Stimulated activated CD4-positive, alpha-beta T cell treated with anti-CD3 and anti-CD28 coated beads, Interleukin-1b, Interleukin-23, amount 100 ng/mL, for 24 hours (primary cell): ENCODE measurements at places on chromosomes 4 and X.

DNA sequence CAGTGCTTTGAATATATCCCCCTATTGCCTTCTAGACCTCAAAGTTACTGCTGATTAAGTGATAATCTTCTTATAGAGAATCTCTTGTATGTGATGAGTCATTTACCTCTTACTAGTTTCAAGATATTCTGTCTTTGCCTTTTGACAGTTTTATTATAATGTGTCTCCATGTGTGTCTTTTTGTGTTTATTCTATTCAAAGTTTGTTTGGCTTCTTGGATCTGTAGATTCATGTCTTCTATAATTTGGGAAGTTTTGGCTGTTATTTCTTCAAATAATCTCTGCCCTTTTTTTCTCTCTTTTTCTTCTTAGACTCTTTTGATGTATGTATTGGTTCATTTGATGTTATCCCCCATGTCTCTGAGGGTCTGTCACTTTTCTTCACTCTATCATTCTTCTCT is 915.7 kb upstream of the GRIA3 start:
- no peak for DNase-seq

- no peak for DNase-seq
These were observed 72.6 kb downstream of the NWD2 start for GRCh38 chr4:37317104-37317643.

DNA sequence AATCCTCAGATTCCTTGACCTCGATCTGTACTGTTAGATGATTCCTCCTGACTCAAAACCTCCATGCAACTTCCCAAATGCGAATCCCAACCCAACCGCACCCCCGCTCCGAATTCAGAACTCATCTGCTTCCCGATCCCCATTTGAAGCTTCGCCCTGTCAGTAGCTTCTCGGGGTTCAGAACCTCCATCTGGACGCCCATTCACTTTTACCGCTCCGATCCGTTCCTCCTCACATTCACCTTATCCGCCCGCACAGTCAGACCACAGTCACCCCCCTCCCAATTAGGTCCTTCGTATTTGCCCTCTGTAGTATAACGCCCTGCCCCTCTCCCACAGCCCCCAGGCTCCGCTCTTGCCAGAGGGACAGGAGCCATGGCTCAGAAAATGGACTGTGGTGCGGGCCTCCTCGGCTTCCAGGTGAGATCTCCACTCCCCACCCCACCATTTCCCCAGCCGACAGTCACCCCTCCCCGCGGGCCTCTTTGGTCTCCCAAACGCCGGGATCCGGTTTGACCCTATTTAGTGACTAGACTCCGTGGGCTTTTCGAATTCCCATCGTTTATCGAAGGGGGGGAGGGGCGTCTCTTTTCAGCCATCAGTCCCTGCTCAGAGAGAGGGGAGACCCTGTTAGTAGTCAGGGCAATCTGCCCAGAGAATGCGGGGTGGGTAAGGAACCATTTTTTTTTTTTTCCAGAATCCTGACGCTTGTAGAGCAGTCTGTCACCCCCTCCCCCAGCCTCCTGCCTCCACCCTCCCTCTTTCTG is 691 bp downstream of the MAGED1 start:
- DNase-seq, result no peak

- no peak for DNase-seq
These were observed 19.5 kb upstream of the CCKAR start for GRCh38 chr4:26509681-26510333.

GRCh38 chr4:37760840-37761239 is 65.6 kb upstream of the PGM2 start:
- no peak for DNase-seq

DNA sequence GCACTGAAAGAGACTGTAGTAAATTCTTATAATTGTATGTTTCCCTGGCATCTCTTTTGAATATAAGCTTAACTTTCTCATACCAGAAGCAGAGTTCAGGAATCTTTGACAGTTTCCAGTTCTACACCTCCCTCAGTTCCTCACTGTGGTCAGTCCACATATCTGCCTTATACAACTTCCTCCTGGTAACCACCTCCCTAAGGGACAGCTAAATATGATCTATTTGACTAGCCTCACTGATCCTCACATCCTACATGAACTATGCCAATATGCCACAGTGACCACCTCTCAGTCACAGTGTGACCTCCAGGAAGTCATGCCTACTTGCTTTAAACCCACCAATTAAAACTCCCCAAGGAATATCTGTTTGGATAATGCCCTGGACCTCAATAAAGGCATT is 51.6 kb upstream of the HDAC8 start:
- no peak for DNase-seq

GRCh38 chrX:72258174-72258573 is 18.9 kb downstream of the RPS4X start:
- no peak for DNase-seq

DNA sequence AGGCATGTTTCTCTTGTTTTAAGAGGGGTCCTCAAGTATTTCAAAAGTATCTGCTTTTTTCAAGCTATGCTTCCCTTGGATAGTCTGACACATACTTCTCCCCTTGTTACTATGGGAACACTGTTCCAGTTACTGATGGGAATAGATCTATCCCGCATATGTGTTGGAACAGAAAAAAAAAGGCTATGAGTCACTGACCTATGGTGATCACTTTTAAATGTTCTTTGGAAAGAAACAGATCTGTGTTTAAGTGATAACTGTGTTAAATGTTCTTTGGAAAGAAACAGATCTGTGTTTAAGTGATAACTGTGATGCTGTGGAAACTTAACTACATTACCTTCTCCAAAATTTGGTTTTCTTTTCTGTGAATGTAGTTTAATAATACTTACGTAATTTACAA is 303.2 kb downstream of the TEX13C start:
- DNase-seq, result no peak

- DNase-seq, result no peak
These were observed 1576.0 kb downstream of the RPA4 start for GRCh38 chrX:98459669-98460068.

DNA sequence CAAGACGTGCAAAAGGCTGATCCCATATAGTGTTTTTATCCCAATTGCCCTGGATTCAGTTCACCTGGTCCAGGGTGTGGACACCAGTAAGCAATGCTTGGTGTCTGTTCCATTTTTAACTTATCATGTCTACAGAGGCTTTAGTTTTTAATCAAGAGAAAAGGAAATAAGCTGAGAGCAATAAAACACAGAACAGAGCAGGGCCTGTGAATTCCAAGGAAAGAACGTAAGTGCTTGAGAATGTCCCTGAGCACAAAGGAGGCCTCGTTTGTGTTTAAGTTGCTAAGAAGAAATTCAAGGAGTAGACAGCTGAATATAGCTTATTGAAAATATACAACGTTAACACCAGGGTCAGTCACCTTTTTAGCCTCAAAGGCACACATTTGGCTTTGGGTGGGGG is 191.3 kb downstream of the GPC3 start:
- no peak for DNase-seq

DNA sequence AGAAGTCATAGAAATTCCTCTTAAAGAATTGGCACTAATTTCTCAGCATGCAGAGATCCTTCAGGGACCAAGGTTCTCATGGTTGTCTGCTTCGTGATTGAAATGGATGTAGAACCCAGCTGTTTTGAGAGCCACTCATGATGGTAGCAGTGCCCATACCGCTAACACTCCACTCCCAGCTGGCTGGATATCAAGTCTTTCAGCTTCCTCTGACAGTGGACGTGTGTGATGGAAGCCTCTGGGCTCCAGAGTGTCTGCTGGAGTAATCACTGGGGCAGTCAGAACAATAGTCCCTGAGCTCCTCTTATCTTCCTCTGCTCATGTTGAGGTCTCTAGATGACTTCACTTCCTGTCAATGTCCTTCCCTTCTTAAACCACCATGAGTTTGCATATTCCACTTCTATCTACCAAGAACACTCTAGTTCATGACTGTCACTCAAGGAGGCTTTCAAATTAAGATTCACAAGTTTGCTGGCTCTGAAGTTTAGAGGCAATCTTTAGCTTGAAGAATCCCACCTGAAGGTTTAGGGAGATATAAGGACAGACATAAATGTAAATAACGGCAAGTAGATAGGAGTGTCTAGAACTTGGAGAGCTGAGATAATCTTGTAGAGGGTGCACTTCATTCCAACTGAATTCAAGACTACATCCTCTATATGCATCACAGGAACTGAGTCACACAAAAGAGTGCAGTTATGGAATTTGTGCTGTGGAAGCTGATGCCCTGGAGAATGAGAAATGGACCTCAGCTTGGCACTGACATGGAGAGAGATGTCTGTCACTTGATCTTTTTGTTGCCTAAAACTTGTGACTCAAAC is 64.5 kb upstream of the WDR1 start:
- DNase-seq, result no peak

- DNase-seq, result no peak
These were observed 7.1 kb upstream of the ELF2 start for GRCh38 chr4:139184129-139184528.

DNA sequence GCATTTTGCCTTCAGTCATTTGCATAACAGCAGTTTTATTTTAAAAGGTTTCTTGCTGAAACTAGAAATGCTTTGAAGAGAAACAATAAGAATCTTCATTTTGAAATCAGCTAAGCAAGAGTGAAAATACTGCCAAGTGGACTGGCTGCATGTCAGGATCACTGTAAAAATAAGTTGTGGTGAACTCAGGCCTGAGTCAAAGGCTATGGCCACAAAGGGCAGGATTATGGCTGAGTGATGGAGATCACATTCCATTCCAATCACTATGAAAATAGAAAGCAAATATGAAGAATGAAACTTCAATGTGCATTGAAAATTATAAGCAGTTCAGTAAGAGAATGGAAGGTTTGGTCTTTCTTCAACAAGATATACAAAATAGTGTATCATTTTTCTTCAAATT is 224.5 kb downstream of the PCDH18 start:
- no peak for DNase-seq

DNA sequence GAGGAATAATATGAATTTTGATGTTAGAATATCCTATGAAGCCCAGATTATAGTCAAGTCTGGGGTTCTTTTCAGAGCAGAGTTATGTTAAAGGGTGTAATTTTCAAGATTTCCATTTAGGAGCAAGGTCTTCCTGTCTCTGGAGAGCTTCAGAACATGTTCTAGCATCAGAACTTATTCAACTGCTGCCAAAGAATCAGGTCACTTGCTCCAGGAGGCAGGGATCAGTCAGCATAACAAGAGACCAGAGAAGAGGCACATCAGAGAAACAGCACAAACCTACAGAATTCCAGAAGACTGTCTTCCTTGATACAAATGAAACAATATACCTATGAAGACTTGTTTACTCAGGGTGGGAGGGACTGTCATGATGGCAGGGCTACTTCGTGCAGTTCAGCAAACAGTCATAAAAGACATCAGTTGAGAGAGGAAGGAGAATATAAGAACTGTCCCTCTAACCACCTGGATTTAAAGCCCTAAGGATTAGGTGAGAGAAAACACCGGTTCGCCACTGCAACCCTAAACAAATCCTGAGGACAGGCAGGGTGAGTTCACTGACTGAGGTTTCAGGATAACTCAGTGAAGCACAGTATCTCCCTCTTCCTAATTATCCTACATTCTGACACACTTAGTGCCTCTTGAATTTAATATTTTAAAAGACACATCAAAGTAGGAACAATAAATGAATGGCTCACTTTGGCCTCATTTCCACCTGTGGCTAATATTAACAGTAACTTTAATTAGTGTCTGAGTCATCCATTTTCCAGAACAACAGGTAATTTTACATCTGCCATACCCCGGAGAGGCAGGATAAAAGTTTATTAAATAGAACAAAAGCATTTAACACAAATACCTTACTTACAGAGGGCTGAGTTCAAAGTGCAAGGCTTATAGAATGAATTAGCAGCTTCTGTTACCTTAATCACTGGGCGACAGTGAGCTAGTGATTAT is 93.0 kb downstream of the HDAC8 start:
- no peak for DNase-seq
